ENCODE measurements at places on chromosomes 1 and 21.

DNA sequence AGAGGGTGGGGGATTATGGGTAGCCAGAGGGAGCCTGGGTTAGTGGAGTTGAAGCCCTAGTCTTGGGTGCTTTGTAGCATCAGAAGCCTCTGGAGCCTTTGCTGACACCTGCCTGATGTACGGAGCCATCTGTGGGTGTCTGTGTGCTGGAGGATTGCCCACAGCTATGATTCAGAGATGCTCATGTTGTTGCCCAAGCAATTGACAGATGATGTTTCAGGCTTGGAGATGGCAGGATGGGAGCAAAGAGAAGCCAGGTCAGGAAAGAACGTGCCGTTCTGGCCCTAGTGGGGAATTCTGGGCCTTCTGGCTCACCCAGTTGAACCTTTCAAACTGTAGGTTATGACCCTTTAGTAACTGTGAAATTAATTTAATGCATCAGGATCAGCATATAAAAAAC lies 27.6 kb downstream of the COQ8A start:
- DNase-seq = no peak

DNA sequence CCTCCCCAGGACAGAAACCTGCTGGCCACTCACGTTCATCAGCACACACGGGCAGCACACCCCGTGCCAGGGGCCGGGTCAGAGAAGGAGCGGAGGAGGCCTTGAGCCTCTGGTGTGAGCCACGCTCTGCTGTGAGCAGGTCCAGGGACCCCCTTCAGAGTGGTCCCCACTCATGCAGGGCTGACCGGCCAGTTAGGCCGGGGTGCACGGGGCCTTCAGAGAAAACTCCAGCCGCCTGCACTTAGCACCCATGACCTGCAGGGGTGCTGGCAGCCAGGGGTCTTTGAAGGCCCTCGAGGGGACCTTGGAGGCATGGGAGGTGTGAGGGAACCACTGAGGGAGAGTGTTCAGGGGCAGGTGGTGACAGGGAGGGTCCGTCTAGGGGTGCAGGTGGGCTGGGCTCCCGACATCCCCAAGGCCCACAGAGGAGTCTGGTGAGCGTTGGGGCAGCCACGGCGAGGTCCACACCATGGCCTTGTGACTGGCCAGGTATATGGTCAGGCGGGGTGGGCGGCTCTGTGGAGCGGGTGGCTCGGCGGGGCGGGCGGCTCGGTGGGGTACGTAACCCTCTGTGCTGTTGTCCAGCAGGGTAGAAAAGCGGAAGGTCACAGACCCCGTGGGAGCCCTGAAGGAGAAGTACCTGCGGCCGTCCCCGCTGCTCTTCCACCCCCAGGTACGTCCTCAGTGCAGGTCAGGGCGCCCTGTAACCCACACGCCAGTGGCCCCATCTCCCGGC lies 40.3 kb upstream of the ARHGEF16 start:
- no peak for DNase-seq

GRCh38 chr1:79955966-79956365 lies 949.4 kb upstream of the ADGRL4 start:
- no peak for DNase-seq

GRCh38 chr1:27109103-27109822 lies 45.7 kb downstream of the SLC9A1 start:
- DNase-seq = no peak

DNA sequence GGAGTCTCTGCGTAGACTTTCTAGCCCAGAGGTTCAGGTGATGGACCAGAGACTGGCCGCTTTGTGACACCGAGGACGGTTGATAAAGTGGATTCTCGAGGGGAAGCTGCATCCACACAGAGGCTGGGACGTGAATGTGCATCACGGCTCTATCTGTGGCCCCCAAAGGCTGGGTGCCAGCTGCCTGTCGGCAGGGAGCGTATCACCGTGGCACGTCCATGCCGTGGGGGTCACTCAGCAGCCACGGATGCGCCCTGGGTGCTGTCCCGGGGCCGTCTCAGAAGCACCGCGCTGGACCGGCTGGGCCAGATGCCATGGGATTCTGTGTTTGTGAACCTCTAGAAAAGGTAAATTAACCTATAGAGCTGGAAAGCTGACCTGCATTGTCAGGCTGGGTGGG lies 57.2 kb upstream of the TRAPPC10 start:
- DNase-seq = no peak

DNA sequence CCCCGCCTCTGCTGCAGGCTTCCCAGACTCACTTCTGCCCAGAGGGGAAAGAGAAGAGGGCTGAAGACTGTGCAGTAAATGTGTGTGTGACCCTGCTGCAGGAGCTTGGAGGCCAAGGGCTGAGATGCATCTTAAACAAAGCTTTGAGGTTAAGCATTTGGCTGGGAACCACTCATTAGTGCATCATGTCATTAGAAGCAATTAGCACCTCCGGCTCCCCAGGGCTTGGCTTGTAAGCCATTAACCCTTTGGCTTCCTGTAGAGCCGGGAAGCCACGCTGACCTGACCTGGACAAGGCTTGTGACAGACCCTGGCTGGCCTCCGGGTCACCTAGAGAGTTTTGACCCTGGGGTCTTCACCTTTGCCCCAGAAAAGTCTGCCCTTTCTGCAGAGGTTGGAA lies 77.0 kb downstream of the CSMD2 start:
- no peak for DNase-seq

- no peak for DNase-seq
Measured at GRCh38 chr21:45972716-45973474, 8.7 kb upstream of the COL6A1 start.

DNA sequence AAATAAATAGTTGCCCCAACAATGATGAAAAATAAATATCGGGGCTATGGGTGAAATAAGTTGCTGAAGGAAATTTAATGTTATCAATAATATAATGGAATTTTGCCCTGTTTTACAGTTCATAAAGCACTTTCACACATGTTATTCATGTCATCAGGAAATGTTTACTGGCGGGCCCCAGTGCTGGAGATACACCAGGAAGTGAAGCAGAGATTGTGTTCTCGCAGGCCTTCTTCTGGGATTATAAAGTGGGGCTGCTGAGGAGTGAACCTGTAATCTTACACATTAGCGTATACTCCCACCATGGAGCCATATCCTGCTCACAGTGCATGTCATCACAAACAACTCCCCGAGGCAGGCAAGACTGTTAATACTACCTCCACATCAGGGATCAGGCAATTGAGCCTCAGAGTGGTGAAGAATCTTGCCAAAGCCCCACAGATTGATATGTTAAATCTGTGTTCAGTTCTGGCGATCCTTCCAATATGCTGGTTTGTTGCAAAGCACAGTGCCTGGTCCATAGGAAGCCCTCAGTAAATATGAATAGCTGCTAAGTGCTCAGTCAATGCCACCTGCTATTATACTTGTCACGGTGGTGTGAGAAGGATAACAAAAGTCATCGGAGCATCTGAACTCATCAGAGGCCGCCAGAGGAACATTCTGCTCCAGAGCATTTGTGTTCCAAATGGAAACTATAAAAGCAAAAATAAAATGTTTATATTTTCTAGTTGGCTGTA lies 104.4 kb upstream of the UBE2U start:
- no peak for DNase-seq

- no peak for DNase-seq
Measured at GRCh38 chr1:15674386-15675159, 9.5 kb upstream of the PLEKHM2 start.

DNA sequence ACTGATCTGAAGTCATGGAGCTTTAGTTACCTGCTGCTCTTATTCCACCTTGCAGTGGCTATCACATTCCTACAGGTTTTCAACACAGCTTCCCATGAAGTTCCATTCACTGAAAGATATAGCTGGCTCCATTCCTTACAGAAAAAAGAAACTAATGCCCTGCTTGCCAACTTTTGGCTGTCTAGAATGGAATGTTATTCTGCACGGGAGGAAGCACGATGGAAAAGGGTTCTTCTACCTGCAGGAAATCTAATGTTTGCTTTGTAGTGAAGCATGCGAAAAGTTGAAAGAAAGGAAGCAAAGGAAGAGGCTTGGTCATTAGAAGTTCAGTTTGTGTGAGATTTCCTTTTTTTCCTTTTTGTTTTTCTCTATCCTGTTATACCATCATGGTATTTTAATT lies 32.6 kb downstream of the GIPC2 start:
- no peak for DNase-seq

DNA sequence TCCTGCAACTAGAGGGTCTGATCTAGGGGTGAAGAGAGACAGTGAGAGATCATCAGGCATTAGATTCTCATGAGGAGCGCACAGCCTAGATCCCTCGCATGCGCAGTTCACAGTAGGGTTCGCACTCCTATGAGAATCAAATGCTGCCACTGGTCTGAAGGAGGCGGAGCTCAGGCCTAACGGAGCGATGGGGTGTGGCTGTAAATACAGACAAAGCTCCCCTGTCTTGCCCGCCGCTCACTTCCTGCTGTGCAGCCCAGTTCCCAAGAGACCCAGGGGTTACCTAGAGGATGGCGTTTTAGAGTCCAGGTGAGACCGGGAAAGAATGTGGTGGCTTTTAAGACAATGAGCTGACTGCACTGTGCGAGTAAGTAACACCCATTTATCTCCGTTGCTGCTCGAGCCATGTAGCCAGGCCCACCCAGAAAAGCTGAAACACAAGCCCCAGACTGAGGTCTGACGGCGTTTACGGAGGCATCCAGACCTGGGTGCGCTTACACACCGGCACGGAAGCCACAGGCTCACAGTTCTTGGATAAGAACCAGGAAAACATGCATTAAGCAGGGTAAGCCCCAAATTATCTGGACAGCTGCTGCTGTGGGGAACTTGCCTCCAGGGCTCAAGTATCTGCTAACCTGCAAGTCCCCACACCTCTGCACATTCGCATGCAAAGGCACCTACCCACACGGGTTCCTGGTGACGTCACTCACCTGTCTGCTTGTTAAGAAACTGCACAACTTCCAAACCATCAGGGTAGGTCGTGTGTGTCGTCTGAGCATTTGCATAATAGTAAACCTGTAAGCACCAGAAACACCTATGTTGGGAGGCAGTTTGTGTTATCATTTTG lies 12.5 kb downstream of the TCP10L start:
- no peak for DNase-seq

DNA sequence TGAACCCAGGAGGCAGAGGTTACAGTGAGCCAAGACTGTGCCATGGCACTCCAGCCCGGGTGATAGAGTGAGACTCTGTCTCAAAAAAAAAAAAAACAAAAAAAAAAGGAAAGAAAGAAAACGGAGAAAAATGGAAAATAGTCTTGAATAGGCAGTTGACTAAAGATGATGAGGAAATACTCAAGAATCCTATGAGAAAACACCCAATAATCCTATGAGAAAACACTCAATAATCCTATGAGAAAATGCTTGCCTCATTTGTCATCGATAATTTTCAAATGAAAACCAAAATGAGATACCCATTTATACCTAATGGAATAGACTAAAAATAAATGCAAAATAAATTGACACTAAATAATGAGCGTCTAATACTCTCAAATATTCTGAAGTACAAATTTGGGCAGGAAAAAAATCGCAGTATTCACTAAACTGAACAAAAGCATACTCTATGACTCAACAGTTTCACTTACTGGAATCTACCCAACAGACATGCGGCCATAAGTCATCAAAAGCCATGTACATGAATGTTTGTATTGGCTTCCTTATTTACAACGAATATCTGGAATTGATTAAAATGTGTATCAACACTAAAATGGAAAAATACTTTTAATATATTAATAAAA lies 733.9 kb upstream of the CHRM3 start:
- DNase-seq = no peak

DNA sequence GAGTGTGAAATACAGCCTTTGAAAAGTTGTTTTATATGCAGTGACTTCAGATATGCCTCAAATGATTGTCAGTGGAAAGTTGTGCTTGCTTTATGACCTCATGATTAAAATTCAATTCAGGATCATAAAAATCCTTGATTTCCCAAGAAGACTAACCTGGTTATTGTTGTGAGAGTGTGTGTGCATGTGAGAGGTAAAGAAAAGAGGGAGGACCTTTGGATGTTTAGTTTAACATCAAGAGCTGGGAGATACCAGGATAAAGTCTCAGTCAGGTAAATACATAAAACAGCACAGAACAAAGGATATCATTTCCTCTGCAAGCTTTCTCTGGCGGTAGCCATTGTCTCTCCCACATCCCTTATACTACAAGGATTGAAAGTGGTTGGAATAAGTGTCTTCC lies 14.4 kb downstream of the BTBD8 start:
- DNase-seq = no peak

DNA sequence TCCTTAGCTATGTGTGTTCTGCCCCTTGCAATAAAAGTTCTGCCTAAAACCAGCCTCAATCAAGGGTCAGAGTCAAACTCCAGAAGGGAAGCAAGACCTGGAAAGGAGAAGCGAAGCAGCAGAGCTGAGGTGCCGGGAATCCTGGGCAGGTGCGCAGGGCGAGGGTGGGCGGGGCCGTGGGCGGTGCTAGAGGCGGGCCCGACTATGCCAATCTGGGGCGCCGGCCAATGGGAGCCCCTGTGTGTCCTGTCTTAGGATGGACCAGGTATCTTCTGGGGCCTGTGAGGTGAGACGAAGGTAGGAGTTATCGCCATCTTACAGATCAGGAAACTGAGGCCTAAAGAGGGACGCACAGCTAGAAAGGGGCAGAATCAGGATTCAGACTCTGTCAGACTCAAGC lies 120.3 kb downstream of the PTPRU start:
- DNase-seq = no peak

GRCh38 chr1:197521118-197521739 lies 253.2 kb downstream of the CRB1 start:
- no peak for DNase-seq

- DNase-seq = no peak
Measured at GRCh38 chr1:22494943-22495579, 43.4 kb downstream of the ZBTB40 start.

- DNase-seq = no peak
Measured at GRCh38 chr1:70864302-70864701, 183.3 kb downstream of the PTGER3 start.

DNA sequence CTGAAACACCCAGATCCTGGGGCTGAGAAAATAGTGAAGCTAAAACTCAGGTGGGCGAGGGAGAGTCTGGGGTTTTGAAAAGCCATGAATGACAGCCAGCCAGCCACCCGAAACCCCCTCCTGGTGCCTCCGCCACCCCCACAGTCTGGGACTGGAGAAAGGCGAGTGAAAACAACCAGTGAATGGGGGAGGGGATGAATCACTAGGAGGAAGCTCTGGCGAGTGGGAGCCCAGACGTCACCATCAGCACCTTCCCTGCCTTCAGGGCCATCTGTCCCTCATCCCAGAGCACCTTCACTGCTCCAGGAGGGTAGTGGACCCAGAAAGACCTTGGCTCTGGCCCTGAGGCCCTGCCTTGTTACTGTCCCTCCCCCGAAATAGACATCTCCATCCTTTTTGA lies 9.2 kb downstream of the RORC start:
- DNase-seq = no peak

Data from T-cell (primary cell).